Left lung (tissue), 14 donors: ENCODE measurements at places on chromosomes 5 and 9. TPM values are rescaled to one million over a fixed set of nuclear protein-coding genes. Genes with fewer than 3 reads are reported as not detected.

The KIF27 gene
- polyA plus RNA-seq = 15.4 TPM

DNA sequence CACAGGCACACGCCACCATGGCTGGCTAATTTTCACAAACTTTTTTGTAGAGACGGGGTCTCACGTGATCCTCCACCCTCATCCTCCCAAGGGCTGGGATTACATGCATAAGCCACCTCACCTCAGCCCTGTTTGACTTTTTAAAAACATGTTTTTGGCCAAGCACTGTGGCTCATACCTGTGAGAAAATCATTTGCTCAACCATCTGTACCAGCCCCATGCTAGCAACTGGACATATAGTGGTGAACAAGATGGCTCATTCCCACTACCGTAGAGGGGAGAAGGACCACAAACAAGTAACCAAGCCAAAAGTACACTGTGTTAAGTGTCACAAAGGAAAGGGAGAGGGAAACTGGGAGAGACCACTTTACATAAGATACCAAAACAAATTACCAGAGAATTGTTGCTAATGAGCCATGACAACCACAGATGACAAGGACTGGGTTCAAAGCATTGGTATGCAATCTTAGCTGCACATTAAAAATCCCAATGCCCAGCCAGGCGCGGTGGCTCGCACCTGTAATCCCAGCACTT, 19.2 kb downstream of the PPP2CA start:
- DNase-seq = no peak

The OR1B1 gene
- polyA plus RNA-seq = 0.20 TPM

The GNA14 gene
- polyA plus RNA-seq = 12.8 TPM

DNA sequence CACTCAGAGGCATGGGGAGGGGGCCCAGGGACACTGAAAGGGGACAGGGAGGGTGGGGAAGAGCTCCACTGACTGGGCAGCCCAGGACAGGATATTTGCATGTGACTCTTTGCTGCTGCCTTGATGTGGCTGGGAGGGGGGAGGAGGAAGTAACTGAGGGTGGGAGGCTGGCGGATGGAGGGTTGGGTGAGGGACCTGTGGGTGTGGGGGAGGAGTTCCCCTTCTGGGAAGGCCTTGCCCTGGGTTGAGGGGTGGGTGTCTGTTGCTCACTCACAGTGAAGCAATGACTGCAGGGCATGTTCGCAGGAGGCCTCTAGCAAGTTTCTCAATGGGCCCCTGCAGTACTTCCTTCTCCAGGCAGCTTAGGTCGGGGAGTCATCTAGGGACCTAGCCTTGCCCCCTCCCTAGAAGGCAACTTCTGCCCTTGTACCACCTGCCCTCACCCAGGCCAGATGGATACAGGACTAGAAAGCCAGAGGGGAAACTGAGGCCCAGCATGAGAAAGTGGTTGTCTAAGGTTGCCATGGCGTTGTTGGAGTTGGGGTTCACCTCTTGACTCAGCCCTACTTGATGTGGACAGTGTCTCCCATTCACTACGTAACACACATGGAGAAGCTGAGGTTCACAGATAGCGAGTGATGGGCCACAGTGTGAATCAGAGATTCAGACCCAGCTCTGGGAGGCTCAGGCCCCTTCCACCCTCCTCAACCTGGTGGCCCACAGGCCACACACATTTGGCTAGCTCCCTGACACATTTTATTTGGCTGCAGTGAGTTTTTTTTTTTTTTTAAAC, 3.0 kb downstream of the GRK6 start:
- DNase-seq = peak; percentile 91

DNA sequence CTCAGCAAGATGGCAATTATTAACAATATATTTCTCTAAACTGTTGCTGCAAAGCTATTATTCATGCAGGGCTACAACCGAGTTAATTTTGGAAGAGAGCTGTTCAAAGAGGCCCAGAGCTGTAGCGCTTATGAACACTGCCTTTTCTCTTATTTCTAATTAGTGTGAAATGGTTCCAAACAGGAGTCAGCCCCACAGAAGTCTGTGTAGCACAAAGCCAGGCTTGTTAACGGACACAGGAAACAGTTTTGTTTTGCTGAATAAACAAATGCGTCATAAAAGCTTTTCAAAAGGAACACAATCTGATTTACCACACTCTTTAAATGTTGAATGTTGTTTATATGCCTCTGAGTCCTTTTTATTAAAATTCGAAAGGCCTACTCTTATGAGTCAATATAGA, 396.5 kb downstream of the ANXA1 start:
- DNase-seq = no peak

DNA sequence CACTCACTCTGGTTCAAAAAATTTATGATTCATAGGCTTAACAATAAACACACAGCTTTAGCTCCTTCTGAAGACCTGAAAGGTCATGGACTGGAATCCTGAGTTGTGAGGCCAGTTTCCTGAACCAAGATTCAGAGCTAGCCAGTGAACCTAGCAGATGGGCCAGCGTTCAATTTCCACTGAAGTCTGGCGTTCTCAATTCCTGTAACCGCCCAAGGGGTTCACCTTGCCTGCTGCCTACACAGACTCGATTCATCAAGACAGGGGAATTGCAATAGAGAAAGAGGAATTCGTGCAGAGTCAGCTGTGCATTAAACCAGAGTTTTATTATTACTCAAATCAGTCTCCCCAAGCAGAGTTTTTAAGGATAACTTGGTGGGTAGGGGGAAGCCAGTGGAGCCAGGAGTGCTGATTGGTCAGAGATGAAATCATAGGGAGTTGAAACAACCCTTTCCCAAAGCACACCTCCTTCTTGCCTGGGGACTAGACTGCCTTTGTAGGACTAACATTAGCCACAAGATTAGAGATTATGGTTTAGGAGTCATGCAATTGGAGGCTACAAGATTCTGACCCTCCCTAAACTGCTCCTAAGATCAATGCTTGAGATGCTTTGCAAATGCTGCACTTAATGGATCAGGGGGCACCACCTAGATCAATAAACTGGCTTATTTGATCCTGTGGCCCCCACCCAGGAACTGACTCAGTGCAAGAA, 117.5 kb upstream of the SHB start:
- DNase-seq = no peak

GRCh38 chr9:100087218-100087617, 11.6 kb downstream of the ERP44 start:
- no peak for DNase-seq

GRCh38 chr9:13967011-13967410, 346.9 kb downstream of the NFIB start:
- no peak for DNase-seq

The SHISAL2B gene
- 8.3 TPM for polyA plus RNA-seq

DNA sequence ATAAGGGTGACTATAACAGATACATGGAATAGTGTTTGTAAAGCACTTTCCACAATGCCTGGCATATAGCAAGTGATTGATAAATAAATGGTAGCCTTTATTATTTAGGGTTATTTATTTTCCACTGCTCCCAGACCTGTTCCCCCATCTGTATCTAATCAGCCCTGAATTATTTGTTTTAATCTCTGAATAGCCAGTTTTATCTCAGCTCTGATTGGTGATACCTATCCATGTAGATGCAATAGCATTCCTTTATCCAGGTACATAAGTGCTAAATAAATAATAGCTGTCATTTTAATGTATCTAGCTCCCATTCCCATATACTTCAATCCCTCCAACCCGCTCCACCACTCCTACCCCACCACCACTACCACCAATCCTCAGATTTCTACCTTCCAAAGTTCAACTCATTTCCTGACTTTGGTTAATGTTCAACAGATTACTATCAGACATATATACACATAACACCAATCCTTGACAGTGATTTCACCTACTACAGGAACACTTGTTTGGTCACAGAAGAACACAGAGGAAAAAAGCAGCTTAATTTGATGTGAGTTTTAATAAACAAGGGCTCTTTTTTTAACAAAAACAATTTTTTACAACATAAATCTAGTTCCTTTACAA, 14.0 kb downstream of the PRKAA1 start:
- DNase-seq = no peak

DNA sequence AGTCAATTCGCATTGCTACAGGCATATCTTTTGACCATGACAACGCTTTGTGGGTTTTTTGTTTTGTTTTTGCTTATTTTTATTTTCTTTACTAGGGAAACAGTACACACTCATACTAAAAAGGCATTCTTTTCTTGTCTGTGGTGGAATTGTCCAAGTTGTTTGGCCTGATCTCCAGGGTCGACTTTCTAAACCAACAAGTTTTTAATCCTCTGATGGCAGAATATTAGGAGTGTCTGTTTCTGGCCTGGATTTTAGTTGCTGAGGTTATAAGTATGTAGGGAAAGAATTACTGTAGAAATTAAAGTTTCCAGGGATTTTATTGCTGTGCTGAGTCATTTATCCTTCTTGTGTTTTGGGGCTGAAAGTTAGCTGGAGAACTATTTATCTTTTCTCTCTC, 218.5 kb downstream of the TAF11L14 start:
- DNase-seq = no peak

GRCh38 chr5:176737746-176738636, 72.4 kb upstream of the UNC5A start:
- DNase-seq = peak; percentile 19

The CCDC183 gene
- polyA plus RNA-seq = 5.9 TPM

GRCh38 chr9:2356041-2356790, 265.4 kb upstream of the VLDLR start:
- no peak for DNase-seq

GRCh38 chr5:143515829-143516228, 112.3 kb upstream of the NR3C1 start:
- no peak for DNase-seq

- DNase-seq = no peak
Measured at GRCh38 chr5:32833663-32834062, 122.5 kb downstream of the NPR3 start.

The OR1Q1 gene
- polyA plus RNA-seq = not detected

The RNF130 gene
- polyA plus RNA-seq = 69.5 TPM

- DNase-seq = no peak
Measured at GRCh38 chr9:21836437-21837161, 34.2 kb downstream of the MTAP start.

DNA sequence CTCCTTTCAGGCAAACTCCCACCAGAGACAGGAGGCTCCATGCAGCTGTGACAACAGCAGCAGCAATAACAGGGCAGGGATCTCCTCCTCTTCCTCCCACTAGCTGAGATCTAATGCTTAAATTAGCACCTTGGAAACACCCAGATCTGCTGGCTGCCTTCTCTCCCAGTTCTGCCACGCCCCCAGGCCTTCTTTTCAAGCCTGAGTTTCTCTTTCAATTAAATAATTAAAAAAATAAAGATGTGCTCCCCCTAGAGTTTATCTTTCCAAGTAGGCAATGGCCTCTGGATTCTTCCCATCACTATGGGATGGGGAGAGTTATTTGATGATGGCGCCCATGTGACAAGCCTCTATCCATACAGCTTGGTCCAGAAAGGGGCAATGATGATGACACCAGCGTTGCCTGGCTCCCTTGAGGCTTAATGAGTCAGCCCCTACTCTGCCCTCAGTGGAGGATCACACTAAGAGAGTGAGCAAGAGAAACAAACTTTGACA, 3.8 kb downstream of the FAM219A start:
- no peak for DNase-seq
